ENCODE measurements at places on chromosomes 2 and 18.

GRCh38 chr2:8119782-8120505 is 561.9 kb upstream of the ID2 start:
- ATAC-seq: peak; percentile 22

- peak; percentile 50 for ATAC-seq
Measured at GRCh38 chr2:217996361-217996760, 6.4 kb downstream of the TNS1 start.

GRCh38 chr2:233263045-233263570 is 11.6 kb downstream of the ATG16L1 start:
- no peak for ATAC-seq

- peak; percentile 37 for ATAC-seq
Measured at GRCh38 chr2:111884592-111884964, 585 bp upstream of the ANAPC1 start.

DNA sequence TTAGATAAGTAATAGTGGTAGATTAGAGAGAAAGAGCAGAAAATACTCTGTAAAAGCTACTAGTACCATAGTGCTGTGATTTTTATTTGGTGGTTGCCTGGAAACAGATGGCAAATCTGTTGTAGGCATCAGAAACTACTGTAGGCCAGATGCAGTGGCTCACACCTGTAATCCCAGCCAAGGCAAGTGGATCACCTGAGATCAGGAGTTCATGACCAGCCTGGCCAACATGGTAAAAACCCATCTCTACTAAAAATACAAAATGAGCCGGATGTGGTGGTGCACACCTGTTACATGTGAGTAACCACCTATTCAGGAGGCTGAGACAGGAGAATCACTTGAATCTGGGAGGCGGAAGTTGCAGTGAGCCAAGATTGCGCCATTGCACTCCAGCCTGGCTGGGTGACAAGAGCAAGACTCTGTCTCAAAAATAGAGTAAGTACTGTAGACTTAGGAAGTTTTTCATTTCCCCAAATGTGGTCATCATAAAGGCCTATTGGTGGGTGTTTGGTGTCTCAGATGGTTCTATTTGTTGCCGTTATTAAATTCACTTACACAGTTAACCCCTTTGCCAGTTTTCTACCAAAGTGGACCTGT is 79.6 kb downstream of the SPTBN1 start:
- ATAC-seq: no peak

GRCh38 chr2:20148923-20149702 is 75.8 kb downstream of the SDC1 start:
- ATAC-seq: peak; percentile 87

All from SK-N-SH treated with all-trans-retinoic acid at 6 μM for 48 hours (cell line).